Stimulated activated CD4-positive, alpha-beta T cell treated with anti-CD3 and anti-CD28 coated beads, TNF-alpha, amount 100 ng/mL, for 1 hour (primary cell): ENCODE measurements at places on chromosomes 5 and 9.

- DNase-seq, result no peak
These were observed 13.0 kb downstream of the MED10 start for GRCh38 chr5:6365142-6365976.

DNA sequence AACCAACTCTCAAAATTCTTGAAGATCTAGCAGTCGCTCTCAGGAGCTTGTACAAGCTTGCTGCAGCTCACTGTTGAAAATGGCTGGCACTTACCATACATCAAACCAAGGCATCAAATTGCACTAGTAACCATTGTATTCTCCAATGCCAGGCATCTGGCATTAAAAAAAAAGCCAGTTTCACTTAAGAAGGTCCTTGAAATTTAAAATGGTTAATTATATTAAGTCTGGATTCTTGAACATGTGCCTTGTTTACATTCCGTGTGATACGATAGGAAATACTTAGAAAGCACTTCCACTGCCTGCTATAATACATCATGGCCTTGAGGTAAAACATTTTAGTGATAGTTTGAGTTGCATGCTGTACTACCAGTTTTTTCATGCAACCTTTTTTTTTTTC is 300.7 kb downstream of the KDM4C start:
- DNase-seq, result no peak

DNA sequence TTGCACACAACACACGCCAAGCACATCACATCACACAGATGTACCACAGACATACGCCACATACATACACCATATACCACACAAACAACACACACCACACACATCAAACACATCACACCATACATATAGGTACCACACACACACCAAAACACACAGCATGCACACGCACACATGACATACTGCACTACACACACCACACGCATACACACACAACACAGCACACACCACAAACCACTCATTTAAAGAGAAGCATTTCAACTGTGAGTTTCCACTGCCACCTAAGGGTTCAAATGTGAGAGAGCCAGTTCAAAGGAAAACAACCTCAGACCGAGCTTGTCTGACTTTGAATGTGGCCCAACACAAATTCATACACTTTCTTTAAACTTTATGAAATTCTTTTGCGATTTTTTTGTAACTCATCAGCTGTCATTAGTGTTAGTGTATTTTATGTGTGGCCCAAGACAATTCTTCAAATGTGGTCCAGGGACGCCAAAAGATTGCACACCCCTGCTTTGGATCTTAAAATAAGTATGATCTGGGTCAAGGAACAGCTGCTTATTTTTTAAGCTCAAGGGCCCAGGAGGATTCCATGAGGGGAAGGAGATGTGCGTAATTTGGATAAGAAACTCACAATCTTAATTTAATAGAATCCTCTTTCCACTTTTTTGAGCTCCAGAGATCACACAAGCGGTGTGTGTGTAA is 494.6 kb downstream of the GADD45G start:
- no peak for DNase-seq

GRCh38 chr9:116713271-116713670 is 26.2 kb downstream of the TRIM32 start:
- no peak for DNase-seq

GRCh38 chr5:148816782-148817181 is 9.6 kb upstream of the ADRB2 start:
- DNase-seq, result no peak
